CD4-positive, CD25-positive, alpha-beta regulatory T cell (primary cell): ENCODE measurements at places on chromosomes 6 and 20. TPM values are rescaled to one million over a fixed set of nuclear protein-coding genes. Genes with fewer than 3 reads are reported as not detected.
A peak's percentile ranks its signal among the peaks of the same experiment; 100 is the strongest.

DNA sequence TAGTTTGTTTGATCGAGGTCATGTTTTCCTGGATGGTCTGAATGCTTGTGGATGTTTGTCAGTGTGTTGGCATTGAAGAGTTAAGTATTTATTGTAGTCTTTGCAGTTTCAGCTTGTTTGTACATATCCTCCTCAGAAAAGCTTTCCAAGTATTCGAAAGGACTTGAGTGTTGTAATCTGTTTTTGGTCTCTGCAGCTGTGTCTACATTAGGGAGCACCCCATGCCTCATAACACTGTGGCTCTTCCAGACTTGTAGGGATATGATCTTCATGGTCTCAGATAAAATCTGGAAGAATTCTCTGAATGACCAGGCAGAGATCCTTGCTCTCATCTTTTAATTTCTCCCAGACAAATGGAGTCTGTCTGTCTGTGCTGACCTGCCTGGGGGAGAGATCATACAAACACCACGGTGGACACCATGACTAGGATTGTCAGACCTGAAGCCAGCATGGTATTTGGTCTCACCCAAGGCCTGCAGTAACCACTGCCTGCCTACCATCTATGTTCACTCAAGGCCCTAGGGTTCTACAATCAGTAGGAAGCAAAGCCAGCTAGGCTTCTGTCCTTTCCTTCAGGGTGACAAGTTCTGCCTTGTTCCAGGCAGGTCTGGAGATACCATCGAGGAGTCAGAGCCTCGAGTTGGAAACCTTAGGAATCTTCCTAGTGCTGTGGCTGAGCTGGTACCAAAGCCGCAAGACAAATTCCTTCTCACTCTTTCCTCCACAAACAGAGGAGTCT, 114.7 kb upstream of the KHDRBS2 start:
- H3K27me3 ChIP-seq: no peaks in the 10 kb centered on the region
- no peaks in the 10 kb centered on the region for H3K4me1 ChIP-seq
- no peak overlapping the region for H3K27ac ChIP-seq
- no peak for DNase-seq
- H3K36me3 ChIP-seq: no peaks in the 10 kb centered on the region

CEP85L gene
- 96.4 TPM for total RNA-seq

MCCD1 gene
- not detected for total RNA-seq

DNA sequence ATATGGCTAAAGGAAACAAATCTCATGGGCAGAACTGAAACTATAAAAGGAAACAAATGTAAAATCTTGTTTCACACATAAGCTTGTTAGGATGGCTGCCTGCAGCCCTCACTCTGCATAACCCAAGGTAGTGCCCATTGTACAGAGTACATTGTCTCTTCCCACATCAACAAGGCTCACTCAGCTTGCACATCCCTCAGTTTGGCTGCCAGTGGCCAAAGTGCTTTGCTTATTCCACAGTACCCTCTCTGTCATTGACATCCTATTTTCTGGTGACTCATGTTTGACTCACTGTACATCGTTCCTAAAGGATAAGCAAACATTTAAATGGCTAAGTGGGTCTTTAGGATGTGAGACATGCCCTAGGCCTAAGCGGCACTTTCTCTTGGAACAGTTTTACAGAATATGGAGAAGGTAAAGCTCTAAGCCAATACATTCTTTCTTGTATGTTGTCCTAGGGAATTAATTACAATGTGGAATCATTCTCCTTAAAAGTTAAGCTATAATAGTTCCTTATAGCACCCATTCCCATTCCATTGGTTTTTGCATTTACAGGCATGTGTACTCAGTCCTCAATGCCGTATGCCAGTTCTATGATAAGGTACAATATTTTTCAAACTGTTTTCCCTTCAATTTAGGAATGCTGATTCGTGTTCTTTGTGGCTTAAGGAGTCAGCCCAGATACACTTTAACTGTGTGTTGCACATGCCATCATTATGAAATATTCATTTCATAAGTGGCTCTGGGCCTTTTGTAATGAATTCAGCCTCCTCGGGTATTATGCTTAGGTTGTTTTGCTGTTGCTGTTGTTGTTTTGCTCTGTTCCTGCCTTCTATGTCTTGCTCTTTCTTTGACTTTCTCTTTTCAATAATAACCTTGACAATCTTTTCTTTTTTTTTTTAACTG, 5.5 kb downstream of the ANKEF1 start:
- H3K36me3 ChIP-seq: peaks cover 4% of the 10 kb centered on the region
- no peak overlapping the region for H3K4me3 ChIP-seq
- no peaks in the 10 kb centered on the region for H3K27me3 ChIP-seq
- no peak overlapping the region for H3K27ac ChIP-seq
- peaks cover 5% of the 10 kb centered on the region for H3K4me1 ChIP-seq

GRCh38 chr6:54910921-54911320, 64.3 kb downstream of the FAM83B start:
- H3K36me3 ChIP-seq: no peaks in the 10 kb centered on the region
- no peak overlapping the region for H3K4me3 ChIP-seq
- DNase-seq: no peak
- H3K27ac ChIP-seq: no peak overlapping the region
- no peaks in the 10 kb centered on the region for H3K27me3 ChIP-seq

GRCh38 chr20:21936720-21937380, 231.4 kb downstream of the PAX1 start:
- no peaks in the 10 kb centered on the region for H3K4me1 ChIP-seq
- no peak overlapping the region for H3K4me3 ChIP-seq
- H3K27ac ChIP-seq: no peak overlapping the region
- H3K36me3 ChIP-seq: no peaks in the 10 kb centered on the region

BPIFB1 gene
- not detected for total RNA-seq

- H3K4me3 ChIP-seq: no peak overlapping the region
- H3K27me3 ChIP-seq: no peaks in the 10 kb centered on the region
- no peak for DNase-seq
- H3K4me1 ChIP-seq: no peaks in the 10 kb centered on the region
Measured at GRCh38 chr6:155216312-155217046, 47.3 kb upstream of the CLDN20 start.

- H3K27me3 ChIP-seq: peaks cover 8% of the 10 kb centered on the region
- no peaks in the 10 kb centered on the region for H3K4me1 ChIP-seq
- no peaks in the 10 kb centered on the region for H3K36me3 ChIP-seq
- DNase-seq: no peak
- H3K4me3 ChIP-seq: no peak overlapping the region
Measured at GRCh38 chr6:31008165-31008564, 2.1 kb upstream of the MUC22 start.

DNA sequence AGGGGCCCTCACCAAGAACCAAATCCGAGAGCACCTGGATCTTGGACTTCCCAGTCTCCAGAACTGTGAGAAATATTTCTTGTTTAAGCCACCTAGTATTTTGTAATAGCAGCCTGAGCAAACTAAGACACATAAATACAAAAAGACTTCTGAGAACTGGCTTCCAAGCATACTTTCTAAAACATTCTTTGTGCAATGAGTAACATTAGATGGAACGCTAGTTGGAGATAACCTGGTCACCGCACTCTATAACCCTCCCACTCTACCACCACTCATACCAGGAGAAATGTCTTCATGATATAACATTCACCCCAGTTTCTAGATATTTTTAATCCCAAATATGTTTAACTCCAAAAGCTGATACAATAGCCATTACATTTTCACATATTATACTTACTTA, 169.5 kb upstream of the THEMIS start:
- no peaks in the 10 kb centered on the region for H3K36me3 ChIP-seq
- H3K27me3 ChIP-seq: no peaks in the 10 kb centered on the region
- no peak overlapping the region for H3K4me3 ChIP-seq
- no peak overlapping the region for H3K27ac ChIP-seq
- DNase-seq: no peak

DNA sequence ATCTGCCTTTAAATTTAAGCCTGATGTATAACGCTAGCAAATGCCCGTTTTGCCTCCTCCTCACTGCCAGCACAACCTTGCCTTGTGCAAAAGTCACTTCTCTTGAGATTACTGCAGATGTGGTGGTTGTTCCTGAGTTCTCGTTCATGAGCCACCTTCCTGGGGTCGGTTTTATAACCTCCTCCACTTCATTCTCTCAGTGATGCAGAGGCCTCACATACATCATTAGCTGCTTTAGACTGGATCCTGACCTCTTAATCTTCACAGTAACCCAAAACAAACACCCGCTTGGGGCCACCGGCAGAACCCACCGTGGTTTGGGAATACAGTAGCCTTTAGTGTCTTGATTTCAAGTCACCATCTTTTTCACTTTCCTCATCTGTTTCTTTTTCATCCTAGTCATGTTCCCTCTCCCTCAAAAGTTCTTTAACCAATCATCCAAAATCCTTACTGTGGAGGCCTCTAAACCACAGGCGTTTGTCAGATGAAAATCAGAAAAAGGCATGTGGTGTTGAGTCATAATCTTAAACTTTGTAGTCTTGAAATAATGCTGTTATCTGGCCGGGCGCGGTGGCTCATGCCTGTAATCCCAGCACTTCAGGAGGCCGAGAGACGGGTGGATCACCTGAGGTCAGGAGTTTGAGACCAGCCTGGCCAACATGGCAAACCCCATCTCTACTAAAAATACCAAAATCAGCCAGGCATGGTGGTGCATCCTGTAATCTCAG, 430.3 kb upstream of the SOX4 start:
- no peaks in the 10 kb centered on the region for H3K36me3 ChIP-seq
- H3K4me1 ChIP-seq: no peaks in the 10 kb centered on the region
- no peak for DNase-seq
- H3K27me3 ChIP-seq: no peaks in the 10 kb centered on the region

DNA sequence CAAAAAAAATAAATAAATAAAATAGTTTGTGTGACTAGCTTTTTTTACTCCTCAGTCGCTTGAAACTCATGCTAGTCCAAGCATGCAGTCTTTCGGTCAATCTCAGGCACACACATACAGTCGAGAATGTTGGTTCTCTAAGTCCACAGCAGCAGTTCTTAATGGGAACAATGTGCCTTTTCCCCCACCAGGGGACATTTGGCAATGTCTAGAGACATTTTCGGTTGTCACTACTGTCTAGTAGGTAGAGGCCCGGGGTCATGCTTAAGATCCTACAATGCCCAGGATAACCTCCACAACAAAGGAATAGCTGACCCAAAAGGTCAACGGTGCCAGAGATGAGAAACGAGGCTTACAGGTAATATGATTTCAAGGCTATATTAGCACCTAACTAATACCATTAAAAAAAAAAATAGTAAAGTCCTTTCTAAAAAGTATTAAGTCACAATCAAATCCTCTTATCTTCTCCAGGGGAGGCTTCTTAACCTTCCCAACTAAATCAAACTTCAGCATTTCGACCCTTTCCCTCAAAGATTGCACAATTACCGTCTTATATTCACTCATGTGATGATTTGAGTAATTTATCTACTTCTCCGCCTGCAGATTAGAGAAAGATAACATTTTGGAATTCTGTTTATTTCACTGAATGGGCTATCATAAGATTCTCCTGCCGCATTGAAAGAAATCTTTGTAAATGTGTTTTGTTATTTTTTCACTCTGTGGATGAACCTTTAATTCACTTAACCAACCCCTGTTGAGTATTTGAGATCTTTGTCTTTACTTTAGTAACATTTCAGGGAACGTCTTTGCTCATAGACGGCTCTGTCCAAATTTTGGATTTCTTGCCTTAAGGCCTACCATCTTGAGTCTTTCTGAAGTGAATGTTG, 8.1 kb upstream of the SALL4 start:
- H3K4me3 ChIP-seq: no peak overlapping the region
- no peak overlapping the region for H3K27ac ChIP-seq
- no peaks in the 10 kb centered on the region for H3K27me3 ChIP-seq

BPIFA3 gene
- not detected for total RNA-seq

MOXD1 gene
- total RNA-seq: not detected

GRCh38 chr6:56767892-56768531, 125.3 kb upstream of the DST start:
- H3K27me3 ChIP-seq: no peaks in the 10 kb centered on the region
- H3K4me1 ChIP-seq: no peaks in the 10 kb centered on the region
- DNase-seq: no peak

DNA sequence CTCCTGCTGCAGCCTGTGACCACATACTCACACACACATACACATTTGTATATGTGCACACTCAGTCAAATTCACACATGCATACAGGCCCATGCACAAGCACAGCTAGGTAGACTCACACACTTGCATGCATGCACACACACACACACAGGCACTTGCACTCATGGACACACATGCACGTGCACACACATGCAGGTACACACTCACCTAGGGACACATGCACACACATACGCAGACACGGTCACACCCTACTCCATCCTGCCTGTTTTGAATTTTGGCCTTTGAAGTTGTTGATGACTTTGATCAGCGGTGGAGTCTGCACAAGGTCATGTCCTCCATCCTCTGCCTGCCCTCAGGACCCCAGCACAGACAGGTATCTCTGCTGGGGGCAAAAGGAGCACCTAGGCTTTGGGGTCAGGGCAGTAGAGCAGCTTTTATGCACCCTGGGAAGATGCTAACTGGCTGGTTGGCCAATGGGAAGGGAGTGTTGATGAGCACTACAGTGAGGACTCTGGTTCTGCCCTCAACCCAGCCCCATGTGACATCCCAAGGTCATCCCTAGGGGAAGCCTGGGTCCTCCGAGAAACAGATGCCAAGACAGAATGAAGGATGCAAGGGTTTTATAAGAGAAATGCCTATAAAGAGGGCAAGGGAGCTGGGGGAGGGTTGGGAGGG, 218.3 kb downstream of the SLC24A3 start:
- no peak overlapping the region for H3K4me3 ChIP-seq
- H3K4me1 ChIP-seq: no peaks in the 10 kb centered on the region
- no peaks in the 10 kb centered on the region for H3K36me3 ChIP-seq
- no peaks in the 10 kb centered on the region for H3K27me3 ChIP-seq
- no peak overlapping the region for H3K27ac ChIP-seq
- no peak for DNase-seq

ZNF451 gene
- total RNA-seq: 148 TPM

DNA sequence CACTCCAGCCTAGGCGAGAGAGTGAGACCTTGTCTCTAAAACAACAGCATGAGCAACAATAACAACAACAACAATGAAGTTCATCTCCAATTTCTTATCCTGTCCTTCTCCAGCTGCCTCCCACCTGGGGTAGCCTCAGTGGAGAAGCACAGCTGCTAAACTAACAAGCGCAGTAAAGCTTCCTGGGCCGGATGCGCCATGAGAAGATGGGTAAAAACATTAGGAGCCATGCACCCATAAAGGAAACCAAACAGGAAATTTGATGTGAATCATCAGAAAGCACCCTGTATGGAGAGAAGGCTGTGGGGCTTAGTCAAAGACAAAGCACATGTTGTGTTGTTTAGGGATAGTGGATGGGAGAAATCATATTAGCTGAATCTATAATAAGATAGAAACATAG, 61.1 kb upstream of the CCN6 start:
- peak overlapping the region; percentile 82 for H3K27ac ChIP-seq
- H3K36me3 ChIP-seq: no peaks in the 10 kb centered on the region
- no peaks in the 10 kb centered on the region for H3K27me3 ChIP-seq
- peak overlapping the region; percentile 42 for H3K4me3 ChIP-seq
- DNase-seq: peak; percentile 33
- H3K4me1 ChIP-seq: peaks cover 77% of the 10 kb centered on the region
